ENCODE measurements at places on chromosomes 6 and 20.
A peak's percentile ranks its signal among the peaks of the same experiment; 100 is the strongest.

DNA sequence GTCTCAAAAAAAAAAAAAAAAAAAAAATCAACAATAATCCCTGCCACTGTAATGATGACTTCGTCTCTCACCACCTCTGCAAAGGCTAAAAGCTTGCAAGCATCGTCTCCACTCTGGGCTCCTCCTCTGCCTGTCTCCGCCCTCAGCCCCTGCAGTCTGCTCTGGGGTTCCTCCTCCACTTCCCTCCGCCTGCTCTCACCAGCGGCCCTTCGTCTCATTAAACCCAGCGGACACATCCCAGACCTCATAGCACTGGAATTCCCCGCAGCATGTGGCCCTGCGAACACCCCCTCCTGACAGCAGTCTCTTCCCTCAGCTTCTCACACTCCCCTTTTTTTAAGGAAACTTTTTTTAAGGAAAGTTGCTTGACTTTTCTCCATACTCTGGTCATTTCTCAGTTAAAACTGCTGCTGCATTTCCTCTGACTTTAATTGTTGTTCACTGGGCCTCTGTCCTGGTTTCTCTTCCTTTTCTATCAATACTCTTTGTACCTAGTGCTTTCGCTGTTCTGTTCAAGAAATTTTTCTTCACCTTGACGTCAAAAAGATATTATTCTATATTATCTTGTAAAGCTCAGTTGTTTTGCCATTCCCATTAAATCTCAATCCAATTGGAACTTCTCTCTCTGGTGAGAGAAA lies 70.9 kb upstream of the PLEKHG1 start:
- no peak for DNase-seq

DNA sequence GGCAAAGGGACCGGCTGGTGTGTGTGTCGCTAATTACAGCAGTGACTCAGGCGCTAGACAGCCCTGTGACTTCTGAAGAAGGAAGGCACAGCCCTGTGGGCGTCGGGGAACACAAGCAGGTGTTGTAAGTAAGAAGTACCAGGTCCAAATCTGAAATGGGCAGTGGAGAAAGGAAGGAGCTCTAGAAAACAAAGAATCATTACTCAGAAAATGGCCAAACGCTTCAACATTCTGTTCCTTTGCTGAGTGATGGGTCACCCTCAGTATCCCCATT lies 106.8 kb downstream of the PXDC1 start:
- no peak for DNase-seq

DNA sequence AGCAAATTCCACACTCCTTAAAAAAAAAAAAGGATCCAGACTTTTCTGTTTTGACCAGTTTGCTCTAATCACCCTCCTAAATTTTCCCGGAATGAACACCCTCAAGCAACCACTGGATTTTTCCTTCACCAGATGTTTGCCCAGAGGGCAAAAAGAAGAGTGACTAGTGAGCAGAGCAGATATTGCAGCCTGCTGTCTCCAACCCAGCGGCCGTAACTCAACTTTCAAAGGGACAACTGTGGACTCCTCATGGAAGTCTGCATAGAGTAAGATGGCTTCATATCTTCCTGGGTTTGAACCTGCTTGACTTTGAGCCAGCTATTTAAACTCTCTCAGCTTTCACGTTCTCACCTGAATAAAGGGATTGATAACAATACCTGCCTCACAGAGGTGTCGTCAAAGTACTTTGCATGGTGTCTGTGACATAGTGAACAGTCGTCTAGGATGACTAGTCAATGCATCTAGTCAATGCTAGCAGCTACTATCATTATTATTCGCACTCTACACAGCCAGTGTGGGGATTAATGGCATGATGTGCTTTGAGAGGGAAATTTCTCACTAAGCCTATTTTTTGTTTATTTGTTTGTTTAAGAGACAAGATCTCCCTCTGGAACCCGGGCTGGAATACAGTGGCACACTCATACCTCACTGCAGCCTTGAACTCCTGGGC lies 92.2 kb upstream of the HIVEP1 start:
- no peak for DNase-seq

DNA sequence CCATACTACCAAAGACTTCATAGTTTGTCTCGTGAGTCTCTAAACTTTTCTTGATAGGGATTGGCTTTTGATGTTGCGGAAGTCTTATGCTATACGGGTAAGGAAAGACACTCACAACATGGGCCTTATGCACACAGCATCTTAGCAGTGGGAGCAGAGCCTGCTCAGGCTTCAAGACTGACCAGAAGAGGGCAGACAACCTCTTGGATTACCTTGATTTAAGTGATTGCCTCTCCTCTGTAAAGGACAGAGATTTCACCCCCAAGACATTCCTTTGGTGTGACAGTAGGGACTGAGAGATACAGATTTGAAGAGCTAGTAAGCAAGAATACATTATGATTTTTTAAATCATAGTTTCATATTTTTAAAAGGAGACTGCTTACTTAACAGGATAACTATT lies 71.0 kb upstream of the SAMD3 start:
- DNase-seq, result peak; percentile 53

GRCh38 chr6:111263837-111264236 lies 176.5 kb downstream of the SLC16A10 start:
- no peak for DNase-seq

GRCh38 chr6:117568247-117568646 lies 34.1 kb downstream of the GOPC start:
- no peak for DNase-seq

DNA sequence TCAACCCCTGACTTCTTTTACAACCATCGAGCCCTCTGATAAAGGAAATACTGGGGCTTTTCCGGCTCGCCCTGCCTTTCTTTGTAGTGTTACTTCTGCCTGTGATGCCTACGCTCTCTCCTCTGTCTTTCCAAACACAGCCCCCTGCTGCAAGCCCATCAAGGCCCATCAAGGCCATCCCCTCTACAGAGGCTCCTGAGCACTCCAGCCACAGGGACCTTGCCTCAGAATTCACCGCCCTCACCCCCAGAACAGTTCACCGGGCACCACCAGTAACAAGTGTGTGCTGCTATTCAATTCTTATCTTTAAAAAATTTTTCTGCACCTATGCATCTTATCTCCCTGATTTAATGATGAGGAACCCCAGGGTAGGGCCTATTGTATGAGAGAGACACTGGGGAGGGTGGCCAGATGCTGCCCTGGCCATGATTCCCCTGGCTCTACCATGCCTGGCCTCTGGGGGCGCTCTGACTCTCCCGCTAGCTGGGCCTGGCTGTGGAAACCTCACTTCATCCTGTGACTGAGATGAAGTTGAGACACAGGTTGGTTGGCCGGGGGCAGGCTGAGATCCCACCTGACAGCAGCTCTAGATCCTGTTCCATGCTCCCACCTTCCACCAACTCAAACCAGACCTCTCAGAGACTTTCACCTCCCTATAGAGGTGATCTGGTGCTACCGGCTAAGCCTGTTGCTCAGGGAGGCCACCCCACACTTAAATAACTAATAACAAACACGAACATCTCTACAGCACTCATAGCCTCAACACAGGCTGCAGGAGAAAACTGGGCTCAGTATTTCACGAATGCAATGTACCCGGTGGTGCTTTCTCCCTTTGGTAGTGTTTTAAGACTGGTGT lies 19.2 kb upstream of the GLP1R start:
- DNase-seq, result peak; percentile 62

GRCh38 chr6:41122373-41122772 lies 31.8 kb downstream of the TREML1 start:
- DNase-seq, result no peak

DNA sequence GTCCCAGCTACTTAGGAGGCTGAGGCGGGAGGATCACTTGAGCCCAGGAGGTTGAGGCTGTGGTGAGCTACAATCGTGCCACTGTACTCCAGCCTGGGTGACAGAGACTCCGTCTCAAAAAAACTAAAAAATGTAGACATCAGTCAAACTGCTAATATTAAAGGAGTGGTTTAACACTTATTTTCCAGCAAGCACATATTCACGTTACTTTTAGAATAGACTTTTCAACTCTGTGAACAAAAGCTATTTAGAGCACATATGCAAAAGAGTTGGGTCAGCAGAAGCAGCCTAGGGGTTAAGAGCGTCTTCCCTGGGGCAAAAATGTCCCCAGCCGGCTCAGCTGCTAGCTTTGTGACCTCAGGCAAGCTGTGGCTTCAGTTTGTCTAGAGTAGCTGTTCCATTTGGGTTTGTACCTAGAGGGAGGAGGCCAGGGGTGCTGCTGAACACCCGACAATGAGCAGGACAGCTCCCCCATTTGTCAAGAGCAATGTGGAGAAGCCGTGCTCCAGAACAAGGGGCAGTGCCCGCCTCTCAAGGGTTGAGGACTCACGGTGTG lies 62.5 kb upstream of the PTGIS start:
- DNase-seq, result no peak

GRCh38 chr6:118319894-118320649 lies 228.0 kb upstream of the PLN start:
- DNase-seq, result no peak

DNA sequence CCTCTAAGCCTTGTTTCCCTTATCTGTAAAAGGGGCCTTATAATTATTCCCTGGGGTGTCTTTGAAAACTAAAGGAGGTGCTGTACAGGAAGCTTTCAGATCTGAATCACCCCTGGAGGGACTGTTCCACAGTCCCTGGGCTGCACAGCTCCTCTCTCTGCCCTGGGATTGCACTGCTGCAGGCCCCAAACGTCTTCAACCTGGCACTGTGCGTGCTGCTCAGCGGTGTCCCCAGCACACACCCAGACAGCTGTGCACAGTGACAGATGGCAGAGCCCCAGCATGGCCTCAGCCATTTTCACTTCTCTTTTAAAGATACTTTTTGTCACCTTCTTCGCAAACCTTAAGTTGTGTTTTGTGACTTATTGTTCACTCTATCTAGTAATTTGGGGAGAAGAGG lies 50.7 kb upstream of the INSM1 start:
- no peak for DNase-seq

- no peak for DNase-seq
Measured at GRCh38 chr6:3088968-3089367, 20.7 kb downstream of the RIPK1 start.

DNA sequence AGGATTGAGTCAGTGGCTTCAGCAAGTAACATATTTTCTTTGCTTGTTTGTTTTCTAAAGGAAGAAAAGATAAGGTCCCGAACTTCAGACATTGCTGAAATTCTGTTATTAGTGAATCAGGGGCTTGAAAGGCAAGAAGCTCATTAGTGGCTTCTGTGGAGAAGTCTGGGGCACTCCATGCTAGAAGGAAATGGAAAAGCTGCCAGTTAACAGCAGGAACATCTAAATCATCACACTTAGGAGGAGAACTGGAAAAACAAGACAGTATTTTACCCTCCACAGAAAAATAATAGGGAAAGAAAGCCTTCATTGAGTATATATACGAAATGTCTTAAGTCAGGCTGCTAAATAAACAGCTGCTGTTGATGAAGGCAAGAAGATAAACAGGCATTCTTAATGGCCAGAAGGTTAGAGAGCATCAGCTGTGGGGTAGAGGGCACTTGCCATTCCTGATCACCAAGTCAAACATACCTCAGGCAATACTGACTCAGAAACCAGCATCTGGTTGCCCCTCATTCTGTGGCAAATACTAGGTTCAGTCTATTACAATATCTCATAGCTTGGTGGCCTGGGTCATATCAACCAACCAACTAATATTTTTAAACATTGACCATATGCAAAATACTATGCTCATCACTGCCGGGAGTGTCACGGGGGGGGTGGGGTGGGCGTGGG lies 143.2 kb upstream of the TENT5A start:
- DNase-seq, result no peak

DNA sequence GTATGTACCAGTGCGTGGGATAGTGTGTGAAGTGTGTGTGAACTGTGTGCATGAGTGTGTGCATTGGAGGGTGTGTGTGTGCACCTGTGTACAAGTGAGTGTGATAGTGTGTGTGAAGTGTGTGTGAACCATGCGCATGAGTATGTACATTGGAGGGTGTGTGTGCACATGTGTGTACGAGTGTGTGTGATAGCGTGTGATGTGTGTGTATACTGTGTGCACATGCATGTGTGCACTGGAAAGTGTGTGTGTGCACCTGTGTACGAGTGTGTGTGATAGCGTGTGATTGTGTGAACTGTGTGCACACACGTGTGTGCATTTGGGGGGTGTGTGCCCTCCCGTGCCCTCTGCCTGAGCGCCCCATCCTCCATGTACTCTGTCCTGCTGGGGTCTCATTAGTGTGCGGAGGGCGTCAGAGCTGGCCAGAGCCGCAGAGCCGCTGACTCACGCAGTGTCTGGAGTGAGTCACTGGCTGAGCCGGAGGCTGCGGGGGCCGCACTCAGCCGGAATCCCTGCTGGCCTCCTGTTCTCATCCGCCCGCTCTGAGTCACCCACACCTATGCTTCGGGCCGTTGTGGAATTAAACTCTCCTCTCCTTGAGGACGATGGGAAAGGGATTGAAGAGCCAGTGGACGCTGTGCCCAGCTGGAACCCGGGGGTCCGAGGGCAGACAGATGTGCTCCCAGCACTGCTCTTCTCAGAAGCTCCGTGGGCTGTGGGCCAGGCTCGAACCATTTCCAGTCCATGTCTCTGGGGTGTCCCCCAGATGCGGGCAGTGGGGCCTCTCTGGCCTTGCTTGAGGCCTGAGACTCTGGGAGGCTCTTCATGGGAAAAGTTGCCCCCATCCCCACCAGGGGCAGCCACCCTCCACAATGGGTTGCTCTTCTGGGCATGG lies 27.3 kb upstream of the STX16 start:
- no peak for DNase-seq

GRCh38 chr6:151257985-151258445 lies 18.2 kb downstream of the AKAP12 start:
- DNase-seq, result no peak

DNA sequence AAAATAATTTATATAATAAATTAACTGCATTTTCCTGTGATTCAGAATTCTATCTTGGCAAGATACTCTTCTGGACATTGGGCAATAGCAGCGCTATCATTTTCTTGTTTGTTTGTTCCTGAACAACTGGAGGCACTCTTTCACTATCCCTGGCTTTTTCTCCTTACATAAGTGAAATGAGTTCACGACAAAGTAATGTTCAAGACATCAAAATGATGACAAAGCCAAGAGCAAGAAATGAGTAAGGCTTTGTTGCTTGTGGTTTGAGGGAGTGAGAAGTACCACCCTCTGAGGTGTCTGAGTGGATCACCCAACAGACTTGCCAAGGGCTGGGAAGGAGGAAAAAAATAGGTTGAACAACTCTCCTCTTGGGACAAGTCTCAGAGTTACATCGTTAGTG lies 466.6 kb upstream of the JAG1 start:
- DNase-seq, result no peak

GRCh38 chr6:159422041-159422984 lies 253.1 kb downstream of the FNDC1 start:
- no peak for DNase-seq

DNA sequence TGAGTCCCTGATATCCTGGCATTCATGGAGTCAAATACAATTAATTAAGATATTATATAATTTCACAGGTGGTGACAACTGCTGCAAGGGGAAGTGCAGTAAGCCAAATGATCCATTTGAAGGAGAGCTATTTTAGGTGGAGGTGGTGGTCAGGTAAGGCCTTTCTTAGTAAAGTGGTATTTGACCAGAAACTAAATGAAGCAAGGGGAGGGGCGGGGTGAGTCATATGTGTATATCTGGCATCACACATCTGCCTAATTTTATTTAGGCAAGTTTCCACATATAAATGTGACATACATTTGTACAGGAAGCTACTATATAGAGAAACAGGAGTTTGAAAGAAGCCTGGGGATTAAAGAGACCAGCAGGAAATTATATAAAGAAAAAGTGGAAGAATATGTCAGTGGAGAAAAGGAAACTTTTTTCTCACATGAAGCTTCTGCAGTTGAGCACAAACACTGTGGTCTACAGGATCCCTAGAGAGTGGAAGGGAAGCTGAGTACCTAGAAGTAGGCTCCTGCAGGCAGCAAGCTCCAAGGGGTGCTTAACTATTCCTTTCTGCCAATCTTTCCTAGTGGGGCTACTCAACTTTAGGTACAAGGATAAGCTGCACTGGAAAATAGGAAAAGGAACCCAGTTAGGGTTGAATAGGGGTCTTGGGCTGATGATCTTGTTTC lies 99.6 kb downstream of the OGFRL1 start:
- DNase-seq, result no peak
